Activated gamma-delta T cell (primary cell): ENCODE measurements at places on chromosomes 5 and 9.

DNA sequence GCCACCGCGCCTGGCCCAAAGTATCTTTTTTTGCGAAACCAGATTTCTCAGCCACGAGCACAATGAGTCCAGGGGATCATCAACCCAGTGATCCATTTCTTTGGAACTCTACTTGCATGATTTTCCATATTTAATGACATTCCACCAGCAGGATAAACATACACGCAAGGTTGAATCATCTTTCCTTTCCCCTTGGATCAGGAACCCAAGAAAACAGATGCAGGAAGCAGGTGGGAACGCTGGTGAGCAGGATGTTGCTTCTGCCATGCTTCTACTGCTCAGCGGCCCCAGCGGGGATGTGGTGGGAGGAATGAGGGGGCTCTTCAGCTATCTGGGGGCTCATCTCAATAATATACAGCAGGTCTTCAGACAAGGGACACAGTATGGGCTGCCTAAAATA lies 118.2 kb downstream of the SEC61B start:
- DNase-seq = no peak

- no peak for DNase-seq
Observed at GRCh38 chr9:37486256-37486615, 488 bp downstream of the POLR1E start.

GRCh38 chr5:141913560-141914198 lies 10.0 kb upstream of the DELE1 start:
- no peak for DNase-seq

- no peak for DNase-seq
Observed at GRCh38 chr9:68627594-68627993, 77.4 kb upstream of the PIP5K1B start.

- DNase-seq = no peak
Observed at GRCh38 chr9:30722065-30722464, 1662.4 kb upstream of the ACO1 start.

DNA sequence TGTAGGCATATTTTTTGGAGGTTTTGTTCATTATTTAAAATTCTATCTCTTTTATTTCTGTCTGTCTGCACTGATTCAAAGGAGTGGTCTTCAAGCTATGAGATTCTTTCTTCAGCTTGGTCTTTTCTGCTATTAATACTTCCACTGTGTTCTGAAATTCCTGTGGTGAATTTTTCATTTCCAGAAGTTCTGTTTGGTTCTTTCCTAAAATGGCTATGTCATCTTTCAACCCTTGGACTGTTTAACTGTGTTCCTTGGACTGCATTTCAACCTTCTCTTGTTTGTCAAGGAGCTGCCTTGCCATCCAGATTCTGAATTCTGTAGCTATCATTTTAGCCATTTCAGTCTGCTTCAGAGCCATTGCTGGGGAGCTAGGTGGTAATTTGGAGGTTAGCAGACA lies 76.3 kb downstream of the CERT1 start:
- no peak for DNase-seq

DNA sequence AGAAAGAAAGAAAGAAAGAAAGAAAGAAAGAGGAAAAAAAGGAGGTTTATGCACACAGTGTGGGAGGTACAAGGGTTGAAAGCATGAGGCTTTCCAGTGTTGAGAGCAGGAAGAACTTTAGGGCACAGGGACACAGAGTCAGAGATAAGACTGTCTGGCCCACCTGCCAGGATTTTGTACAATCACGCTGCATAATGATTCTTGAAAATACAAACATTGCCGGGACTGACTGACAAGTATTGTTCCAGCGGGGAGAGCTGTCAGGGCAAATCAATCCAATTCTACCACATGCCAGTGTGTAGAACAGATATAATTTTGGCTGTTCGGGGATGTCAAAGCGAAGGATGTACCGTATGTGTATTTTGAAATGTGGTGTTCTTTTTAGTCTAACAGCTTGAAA lies 254.7 kb downstream of the NTRK2 start:
- DNase-seq = no peak

GRCh38 chr9:28502741-28503140 lies 929.5 kb upstream of the C9orf72 start:
- DNase-seq = no peak

- no peak for DNase-seq
Observed at GRCh38 chr5:148208226-148208625, 5.4 kb downstream of the SPINK6 start.

DNA sequence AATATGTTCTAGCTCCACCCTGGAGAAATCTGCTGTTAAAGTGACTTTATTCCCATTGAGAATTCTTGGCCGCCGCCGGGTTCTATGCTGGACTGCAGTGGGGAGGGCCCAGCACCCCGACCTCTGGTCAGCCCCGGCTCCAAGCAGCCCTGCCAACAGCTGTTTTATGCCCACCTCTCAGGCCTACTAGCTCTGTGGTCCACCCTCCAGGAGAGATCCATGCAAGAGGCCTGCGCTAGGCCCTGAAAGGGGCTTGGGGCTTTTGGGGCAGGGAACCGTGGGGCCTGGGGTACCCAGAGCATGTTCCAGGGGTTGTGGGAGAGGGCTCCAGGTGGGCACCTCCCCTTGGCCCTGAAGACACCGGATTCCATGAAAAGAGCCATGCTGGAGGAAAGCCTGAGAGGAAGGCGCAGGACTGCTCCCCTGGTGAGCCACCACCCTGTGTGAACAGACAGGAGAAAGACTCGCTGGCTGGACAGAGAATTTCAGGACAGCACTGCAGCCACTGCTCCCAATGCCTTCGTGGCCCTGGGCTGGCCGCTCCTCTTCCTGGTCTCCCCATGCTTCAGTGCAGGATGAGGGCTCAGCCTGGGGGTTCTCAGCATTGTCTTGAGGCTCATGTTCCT lies 44.6 kb upstream of the RUFY1 start:
- no peak for DNase-seq

DNA sequence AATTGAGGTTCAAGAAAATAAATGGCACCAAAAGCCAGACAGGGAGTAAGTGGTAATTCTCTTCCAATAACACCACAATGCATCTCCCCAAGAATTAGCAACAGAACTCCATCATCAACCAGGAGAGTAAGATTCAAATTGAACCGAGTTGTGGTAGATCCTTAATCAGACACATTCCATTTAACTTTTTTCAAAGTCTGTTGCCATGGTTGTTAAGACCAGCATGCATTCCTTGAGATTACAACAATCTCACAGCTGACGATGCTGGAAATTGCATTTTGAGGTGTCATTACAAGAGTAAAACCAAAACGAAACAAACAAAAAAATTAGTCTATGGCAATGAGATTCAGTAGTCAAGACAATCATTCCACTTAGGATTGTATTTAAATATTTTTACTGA lies 78.9 kb upstream of the ZNF462 start:
- DNase-seq = no peak

DNA sequence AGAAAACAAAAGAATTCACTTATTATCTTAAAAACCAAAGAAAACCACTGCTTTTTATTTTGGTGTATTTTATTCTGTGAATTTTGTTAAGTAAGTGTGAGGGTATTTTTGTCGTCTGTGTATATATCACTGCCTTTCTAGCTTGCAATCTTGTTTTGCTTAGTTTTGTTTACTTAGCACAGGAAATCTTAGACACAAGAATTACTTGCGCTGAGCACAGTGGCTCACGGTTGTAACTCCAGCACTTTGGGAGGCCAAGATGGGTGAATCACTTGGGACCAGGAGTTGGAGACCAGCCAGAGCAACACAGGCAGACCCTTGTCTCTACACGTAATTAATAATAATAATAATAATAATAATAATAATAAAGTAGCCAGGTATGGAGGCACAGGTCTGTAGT lies 230.3 kb downstream of the PAPPA start:
- DNase-seq = no peak

GRCh38 chr5:146753641-146754040 lies 124.9 kb downstream of the PPP2R2B start:
- no peak for DNase-seq

DNA sequence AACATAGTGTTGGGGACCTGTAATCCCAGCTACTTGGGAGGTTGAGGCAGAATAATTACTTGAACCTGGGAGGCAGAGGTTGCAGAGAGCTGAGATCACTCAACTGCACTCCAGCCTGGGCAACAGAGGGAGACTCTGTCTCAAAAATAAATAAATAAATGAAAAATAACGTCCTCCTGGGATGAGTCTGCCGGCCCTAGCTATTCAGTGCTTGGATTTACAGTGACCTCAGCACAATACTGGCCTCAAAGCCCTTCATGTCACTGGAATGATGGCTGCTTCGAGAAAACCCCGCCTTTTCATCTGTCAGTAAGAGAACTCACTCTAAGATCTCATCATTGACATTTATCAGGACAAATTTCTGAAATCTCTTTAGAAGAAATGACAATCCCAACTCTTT lies 35.5 kb downstream of the SOX30 start:
- no peak for DNase-seq

DNA sequence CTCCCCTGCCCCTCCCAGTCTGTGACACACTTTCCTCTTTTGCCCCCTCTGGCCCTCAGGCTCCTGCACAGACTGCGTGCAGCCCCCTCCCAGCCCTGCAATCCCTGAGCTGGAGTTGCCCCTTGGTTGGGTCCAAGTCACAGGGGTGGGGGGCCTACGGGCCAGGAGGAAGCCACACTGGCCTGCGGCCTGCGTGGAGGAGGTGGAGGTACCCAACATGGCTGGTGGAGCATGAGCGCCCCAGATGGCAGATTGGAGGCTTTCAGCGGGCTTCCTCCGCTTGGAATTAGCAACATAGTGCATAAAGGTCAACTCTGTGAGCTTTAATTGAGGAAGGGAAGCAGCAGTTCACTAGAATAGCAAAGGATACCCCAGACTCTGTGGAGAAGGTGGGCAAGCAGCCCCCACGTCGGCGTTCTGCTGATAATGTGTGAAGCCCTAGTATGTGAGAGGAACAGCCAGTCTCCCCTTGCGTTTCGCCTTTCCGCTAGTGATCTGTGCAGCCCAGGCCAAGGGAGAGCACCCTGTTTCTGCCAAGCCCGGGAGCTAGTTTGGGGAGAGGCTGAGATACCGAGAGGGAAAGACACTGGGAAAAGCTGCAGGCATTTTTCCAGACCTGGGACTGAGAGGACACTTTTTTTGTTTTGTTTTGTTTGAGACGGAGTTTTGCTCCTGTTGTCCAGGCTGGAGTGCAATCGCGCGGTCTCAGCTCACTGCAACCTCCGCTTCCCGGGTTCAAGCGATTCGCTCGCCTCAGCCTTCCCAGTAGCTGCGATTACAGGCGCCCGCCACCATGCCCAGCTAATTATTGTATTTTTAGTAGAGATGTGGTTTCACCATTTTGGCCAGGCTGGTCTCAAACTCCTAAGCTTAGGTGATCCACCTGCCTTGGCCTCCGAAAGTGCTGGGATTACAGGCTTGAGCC lies 35.3 kb upstream of the MACIR start:
- DNase-seq = no peak

DNA sequence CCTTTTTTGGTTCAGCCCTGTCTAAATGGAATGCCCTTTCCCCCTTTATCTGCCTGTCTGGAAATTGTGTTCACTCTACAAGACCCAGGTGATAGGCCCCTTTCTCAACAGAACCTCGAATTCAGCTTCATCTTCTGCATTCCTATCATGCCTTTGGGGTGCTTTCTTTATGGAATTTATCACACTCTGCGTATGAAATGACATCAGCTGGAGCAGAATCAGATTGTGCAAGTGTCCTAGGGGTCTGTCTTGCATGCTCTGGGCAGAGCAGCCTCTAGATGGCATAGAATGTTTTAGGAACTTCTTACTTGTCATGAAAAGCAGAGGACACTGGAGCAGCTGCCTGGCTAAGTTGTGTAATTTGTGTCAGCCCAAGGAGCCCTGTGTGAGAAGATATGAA lies 84.9 kb downstream of the ISL1 start:
- DNase-seq = no peak

DNA sequence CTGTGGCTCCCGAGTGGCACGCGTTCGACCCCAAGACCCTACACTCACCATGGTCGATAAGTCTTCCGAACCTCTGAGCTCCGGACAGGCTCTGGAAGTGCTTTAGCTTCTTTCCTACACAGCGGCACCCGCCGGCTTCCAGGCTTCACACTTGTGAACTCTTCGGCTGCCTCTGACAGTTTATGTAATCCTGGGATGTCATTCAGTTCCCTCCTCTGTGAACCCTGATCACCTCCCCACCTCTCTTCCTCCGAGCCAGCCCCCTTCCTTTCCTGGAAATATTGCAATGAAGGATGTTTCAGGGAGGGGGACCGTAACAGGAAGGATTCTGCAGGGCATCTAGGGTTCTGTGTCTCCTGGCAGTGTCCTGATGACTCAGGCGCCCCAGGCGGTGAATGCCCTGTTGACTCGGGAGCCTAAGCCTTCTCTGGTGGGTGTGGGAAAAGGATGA lies at the start of gene CD14:
CD14 (minus strand) TSS at position 155 of the 451 bp plus-strand sequence; CDS start at position 51, 104 bp downstream.
- DNase-seq = no peak

DNA sequence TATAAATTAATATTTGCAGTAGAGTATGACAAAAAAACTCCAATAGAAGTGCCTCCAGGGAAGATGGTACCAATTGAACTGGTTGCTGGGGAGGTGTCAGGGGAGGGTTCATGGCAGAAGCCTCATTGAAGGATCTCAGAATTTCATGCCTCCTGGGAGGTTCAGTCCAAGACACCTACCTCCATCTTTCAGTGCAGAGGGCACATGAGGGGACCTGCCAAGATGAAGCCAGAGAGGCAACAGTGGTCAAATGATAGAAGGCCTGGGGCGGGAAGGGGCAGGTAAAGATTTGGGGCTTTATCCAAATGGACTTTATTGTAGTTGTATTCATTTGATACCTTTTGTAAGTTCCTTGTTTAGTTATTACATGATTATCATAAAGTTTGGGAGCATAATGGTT lies 25.9 kb upstream of the KCNIP1 start:
- no peak for DNase-seq

DNA sequence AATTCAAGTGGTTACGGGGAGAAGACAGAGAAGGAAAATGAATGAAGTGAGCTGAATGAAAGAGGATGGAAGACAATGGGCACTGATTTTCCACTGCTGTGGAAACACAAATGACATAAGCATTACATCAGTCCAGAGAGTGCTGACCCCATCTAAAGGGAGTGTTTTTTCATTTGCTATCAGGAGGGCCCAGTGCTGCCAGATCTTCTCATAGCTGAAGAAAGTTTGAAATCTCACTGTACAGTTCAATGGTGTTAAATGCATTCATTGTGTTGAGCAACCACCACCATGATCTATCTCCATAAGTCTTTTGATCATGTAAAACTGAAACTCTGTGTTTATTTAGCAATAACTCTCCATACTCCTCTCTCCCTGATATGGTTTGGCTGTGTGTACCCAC lies 41.5 kb upstream of the STARD4 start:
- DNase-seq = no peak

DNA sequence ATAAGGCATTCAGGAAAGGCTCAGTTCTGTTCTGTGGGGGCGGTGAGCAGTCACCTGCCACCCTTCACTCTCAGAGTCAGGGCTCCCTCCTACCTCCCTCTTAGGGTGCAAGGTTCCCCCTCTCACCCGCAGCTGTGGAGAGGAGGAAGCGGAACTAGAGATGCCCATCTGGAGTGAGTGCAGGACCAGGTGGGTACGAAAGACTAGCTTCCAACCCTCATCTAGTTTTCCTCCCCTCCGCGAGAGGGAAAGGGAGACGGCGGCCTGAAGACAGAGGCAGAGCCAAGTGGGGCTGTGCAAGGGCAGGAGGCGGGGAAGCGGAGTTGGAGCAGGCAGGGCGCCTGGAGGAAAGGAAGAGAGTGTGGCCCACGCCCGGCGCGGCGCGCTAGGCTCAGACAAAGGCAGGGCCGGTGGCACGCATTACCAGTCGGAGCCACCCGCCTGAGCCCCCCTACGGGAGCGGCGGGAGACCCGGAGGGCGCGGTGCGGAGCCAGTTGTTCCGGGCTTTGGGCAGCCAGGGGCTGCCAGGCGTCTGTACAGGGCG lies 7.3 kb downstream of the PRR7 start:
- no peak for DNase-seq
